Dermis blood vessel endothelial cell (primary cell): ENCODE measurements at places on chromosomes 11 and 22. TPM values are rescaled to one million over a fixed set of nuclear protein-coding genes. Genes with fewer than 3 reads are reported as not detected.
A peak's percentile ranks its signal among the peaks of the same experiment; 100 is the strongest.

GRCh38 chr11:15905366-15906104 lies 450.8 kb downstream of the SOX6 start:
- no peak for DNase-seq

DNA sequence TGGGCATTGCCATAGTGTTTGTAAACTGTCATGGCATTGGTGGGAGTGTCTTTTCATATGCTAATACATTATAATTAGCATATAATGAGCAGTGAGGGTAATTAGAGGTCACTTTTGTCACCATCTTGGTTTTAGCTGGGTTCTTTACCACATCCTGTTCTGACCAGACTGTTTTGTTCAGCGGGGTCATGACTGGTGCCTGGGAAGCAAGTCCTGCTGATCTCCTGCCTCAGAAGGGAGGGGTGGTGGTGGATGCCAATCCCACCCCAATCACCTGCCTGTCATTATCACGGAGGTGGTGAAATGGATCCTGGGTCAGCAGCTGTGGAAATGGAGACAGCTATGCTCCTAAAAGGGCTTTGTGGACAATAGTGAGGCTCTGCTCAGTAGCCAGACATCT lies 31.2 kb downstream of the IL18 start:
- DNase-seq, result no peak

DNA sequence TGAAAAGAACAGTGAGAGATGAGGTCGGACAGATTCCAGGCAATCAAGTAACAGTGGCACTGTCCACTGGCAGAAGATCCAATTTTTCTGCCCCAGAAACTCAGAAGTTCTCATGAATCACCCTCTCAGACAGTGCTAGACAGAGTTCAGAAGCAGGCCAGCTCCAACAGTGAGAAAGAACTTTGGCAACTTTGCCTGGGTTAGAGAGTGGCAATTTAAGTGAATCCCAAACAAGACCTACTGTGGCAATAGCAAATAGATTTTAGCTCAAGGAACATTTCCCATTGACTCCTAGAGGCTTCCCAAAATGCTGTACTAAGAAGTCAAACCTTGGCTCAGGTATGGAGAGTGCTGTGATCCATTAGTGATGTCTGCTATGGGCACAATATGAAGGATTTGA lies 12.3 kb downstream of the CD44 start:
- no peak for DNase-seq

DNA sequence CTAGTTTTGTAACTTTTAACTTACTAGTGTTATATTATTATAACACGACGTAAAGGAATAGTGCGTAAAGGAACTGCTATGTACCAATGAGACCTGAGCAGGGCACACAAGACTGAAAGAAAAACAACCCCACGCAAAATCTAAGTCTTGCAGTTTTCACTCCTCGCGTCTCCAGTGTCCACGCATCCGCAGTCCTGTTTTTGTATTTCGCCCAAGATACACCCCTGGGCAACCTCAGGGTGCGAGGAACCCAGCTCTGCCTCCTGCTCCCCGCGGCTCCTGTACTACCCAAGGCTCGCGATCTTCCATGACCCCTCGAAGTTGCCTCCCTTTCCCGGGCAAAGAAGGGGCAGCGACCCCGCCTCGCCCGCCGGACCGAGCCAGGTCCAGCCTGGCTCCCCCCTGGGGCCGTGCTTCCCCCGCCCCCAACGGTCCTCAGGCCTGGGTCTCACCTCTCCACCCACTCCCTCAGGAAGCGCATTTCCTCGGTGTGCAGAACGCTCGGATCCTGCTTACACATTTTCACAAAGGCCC lies 393 bp downstream of the ST13 start:
- DNase-seq, result peak; percentile 55

GRCh38 chr22:48929276-48929790 lies 898.3 kb downstream of the BRD1 start:
- no peak for DNase-seq

DNA sequence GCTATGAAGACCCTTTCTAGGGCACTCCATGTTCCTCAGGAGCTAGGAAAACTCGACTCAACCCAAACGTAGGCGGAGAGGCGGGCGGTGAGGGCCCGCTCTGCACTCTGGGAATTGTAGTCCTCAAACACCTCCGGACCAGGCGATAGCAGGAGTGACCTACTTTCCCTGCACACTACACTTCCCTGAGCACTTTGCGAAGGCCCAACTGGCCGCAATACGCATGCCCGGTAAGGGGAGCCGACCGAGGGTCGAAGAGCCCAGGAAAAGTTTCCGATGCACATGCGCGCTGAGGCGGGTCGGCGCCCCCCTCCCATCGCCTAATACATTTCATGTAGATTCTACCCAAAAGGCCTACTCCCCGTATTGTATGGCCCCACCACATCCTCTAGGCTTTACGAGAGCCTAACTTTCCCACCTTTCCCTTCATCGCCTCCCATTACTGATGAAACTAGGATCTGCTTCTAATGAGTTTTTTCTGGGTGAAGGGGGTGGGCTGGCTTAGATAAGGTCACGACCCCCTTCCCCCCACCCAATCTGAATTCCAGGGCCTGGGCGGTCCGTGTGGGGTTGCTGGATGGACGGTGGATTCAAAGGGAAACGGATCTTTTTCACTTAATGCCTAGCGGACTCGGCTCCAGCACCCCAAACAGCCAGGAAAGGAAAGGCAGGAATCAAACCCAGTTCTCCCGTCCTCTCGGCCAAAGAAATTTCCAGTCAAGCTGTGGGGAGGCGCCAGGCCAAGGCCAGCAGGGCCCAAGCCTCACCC lies 2.1 kb downstream of the TOB2 start:
- DNase-seq, result peak; percentile 98

- DNase-seq, result no peak
These were observed 92.2 kb upstream of the PLET1 start for GRCh38 chr11:112352907-112353306.

- no peak for DNase-seq
These were observed 264.1 kb upstream of the PLET1 start for GRCh38 chr11:112524798-112525197.

DNA sequence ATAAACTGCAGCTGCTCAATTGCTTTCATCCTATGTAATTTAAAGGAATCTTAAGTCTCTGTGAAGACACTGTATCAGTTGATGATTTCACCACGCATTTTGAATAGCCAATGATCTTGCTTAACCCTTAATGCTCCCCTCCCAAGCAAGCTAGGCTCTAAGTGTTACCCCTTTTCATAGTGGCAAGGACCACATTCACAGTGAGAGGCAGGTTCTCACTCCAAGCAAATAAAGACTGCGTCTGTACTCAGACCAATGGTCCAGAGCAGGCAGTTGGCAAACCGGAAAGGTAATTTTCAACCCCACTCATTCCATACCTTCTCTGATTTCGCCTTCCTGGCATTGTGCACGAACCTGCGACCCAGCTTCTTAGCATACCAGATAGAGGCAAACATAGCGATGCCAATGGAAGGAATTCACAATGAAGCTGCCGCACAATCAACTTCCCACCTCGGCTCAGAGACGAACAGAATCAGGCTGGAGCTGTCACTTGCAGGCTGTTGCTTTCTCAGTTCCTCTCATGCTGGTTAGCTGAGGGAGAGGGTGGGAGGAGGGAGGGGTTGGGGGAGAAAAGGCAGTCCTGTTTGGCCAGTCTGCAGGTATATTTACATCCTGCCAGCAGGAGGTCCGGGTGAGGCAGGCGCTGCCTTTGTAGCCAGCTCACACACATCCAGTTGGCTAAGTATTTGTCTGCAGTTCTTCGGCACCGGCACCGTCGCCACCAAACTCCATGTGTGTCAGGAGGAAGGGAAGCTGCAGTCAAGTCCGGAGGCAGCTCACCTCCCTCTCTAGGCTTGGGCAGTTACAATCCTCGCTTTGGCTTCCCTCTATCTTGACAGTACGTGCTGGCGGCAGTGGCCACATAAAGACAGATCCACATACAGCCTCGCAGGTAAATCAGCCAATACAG lies 1151.2 kb upstream of the CCDC90B start:
- DNase-seq, result no peak

- no peak for DNase-seq
These were observed 28.1 kb upstream of the LRRC10B start for GRCh38 chr11:61480261-61480993.

DNA sequence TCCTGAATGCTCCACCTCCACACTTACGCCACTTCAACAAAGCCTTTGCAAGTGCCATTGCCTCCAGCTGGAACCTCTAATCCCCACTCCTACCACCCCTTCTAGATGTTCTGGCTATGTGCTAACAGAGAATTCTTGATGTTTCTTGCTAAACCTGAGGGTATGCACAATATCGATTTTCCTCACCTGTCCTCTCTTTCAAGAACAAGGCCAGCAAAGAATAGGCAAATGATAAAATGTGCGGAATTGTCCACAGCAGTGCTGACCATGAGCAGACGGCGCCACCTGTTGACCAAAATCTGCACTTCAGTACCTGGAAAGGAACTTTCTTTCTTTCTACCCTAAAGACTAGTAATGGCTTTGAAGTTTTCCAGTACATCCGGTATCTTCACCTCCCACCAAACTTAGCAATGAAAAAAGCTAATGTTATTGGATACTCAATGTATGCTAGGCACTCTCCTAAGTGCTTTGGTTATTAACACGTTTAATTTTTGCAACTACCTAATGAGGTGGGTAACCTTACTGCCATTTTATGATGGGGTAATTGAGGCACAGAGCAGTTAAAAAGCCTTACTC lies 3.4 kb downstream of the TIMM10 start:
- peak; percentile 82 for DNase-seq

- DNase-seq, result no peak
These were observed 59.0 kb downstream of the ST14 start for GRCh38 chr11:130218501-130219070.

DNA sequence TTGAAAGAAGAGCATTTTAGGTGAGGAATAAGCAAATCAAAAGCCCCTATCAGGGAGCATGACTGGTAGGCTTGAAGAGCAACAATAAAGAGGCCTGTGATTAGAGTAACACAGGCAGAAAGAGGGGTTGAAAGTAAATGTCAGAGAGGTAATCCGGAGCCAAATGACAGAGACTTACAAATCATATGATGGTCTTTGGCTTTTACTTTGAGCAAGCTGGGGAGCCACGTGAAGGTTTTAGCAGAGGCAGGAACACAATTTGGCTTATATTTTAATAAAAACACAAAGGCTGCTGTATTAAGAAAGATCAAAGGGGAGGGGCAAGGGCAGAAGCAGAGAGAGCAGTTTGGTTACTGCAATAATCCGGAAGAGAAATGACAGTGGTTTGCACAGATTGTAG lies 12.8 kb upstream of the NARS2 start:
- no peak for DNase-seq

- DNase-seq, result no peak
These were observed 86.8 kb upstream of the MTMR2 start for GRCh38 chr11:96010683-96011082.

DNA sequence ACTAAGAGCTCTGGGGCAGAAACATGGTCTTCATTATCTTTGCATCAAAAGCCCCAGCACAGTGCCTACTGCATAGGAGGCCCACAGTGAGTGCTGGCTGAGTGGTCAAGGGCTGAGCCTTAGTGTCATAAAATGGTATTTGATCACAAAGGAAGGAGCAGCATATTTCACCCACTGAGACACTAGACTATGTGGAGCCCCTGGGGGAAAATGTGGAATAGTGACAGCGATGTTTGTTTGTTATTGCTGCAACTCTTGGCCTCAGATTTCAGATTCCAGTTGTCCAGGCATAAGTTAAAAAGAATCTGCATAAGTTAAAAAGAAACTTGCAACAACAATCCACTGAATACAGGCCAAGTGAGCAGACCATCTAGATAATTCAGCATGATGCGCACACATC lies 7.0 kb downstream of the KIRREL3 start:
- DNase-seq, result no peak

DNA sequence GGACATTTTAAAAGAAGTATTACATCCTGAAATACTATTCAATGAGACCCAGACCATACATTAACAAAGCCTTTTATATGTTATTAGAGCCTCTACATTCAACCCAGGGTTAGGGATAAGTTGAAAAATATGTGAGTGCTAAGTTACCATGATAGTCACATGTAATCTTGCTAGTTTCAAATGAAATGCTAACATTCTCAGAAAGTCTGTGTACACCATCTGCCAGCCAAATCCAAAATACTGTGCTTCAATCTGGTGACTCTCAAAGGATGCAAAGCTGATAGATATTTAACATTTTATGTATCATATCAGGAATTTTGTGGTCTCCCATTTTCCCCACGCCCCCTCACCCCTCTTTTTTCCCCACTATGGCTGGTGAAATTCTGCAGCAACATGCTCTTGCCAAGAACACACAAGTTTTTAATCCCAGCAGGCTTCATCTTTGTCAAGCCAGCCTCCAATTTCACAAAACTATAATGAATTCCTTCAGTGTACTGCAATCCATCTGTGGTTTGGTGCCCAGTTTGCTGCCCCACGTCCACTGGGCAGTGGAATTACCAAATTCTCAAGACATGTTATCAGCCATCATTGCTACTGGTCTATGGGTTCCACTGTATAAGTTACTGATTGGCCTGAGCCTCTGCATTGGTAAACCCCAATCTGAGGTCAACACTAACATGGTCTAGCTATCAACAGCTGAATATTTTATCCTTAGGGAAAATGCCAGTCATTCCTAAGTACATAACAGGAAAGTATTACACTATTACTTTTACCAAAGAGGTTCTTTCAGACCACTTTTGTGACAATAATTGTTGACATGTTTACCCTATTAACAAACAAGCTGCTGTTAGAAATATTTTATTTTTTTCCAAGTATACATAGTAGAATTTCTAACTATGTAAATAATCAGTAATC lies 1.5 kb upstream of the PICALM start:
- no peak for DNase-seq

GRCh38 chr11:17473071-17473744 lies 3.4 kb downstream of the ABCC8 start:
- DNase-seq, result peak; percentile 19

DNA sequence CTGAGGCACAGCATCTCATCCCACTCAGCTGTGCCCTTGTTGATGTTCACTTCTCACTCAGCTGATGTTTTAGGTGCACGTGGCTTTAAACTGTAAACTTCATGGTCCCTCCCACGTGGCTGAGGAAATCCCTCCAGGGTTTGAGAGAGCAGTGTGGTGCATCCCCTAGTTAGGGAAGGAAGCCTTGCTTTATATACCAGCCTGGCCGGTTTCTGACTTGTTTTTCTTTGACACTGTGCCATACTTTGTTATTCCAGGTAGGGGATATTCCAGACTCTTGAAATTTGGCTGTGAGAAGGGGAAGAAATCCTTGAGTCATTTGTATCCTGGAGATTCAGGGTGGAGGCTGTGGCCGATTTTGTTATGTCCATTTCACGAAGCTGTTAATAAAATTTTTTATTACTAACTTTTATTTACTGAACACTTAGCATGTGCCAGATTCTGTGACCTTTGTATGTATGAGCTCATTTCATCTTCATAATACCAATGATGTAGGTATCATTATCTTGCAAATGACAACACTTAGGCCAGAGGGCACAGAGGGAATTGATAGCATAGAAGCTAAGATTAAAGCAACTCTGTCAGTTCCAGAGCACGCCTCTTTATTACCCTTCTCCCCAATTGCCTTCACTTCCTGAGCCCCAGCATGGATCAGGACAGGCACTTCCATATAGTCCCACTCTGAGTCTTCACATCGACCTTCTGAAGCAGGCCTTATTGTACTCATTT lies 116.6 kb downstream of the NAV2 start:
- DNase-seq, result peak; percentile 32

- no peak for DNase-seq
These were observed 103.0 kb upstream of the OPCML start for GRCh38 chr11:133635244-133635739.

- no peak for DNase-seq
These were observed 18.4 kb downstream of the TECTA start for GRCh38 chr11:121119440-121119839.

GRCh38 chr11:12164061-12165014 lies 53.9 kb downstream of the MICAL2 start:
- peak; percentile 82 for DNase-seq

The TCN2 gene
- 63.1 and 101 TPM in 2 replicates for total RNA-seq

The OR8A1 gene
- not detected in 2 replicates for total RNA-seq

The RAPSN gene
- total RNA-seq, result 0.17 and 0.19 TPM in 2 replicates

The C1QTNF6 gene
- total RNA-seq, result 3.1 and 12.5 TPM in 2 replicates

The FOLR2 gene
- total RNA-seq, result not detected in 2 replicates

The MEI1 gene
- 0.51 and 2.0 TPM in 2 replicates for total RNA-seq
